ENCODE measurements at places on chromosomes 2 and 18. TPM values are rescaled to one million over a fixed set of nuclear protein-coding genes. Genes with fewer than 3 reads are reported as not detected.

GRCh38 chr2:120442923-120443571 lies 97.1 kb downstream of the INHBB start:
- no peak for DNase-seq

GRCh38 chr18:45838302-45839070 lies 13.0 kb downstream of the SIGLEC15 start:
- peak; percentile 21 for DNase-seq

- DNase-seq = peak; percentile 83
Observed at GRCh38 chr2:172927641-172928357, 147.8 kb upstream of the MAP3K20 start.

DNA sequence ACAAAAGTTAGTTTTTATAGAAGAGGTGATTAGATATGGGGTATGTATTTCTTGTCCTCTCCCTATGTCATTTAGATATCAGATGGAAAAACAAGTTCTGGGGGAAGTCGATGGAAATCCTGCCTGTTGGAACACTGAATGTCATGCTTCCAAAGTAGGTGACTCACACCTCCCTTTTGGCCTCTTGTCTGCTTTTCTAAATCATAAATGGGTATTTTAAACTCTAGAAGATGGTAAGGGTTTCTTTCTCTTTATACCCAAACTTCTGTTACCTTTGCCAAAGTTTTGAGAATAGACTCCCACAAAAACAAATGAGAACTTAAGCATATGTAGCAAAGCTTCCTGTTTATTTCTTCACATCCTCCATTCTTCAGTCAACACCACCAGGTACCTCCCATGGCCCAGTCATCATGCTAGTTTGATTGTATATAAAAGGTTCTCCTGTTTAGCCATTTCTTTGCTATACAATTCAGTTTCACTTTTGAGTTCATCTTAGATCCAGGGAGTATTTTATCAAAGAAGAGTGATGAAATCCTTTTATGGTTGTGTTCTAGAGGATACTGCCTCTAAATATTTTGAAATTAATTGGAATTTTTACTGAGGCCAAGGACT lies 63.9 kb downstream of the PRKRA start:
- DNase-seq = peak; percentile 87

Gene SYT4
- total RNA-seq = not detected

Gene GKN2
- total RNA-seq = not detected

- peak; percentile 88 for DNase-seq
Observed at GRCh38 chr18:77114415-77115191, 18.0 kb downstream of the MBP start.

Gene EFEMP1
- total RNA-seq = 4,716 TPM

DNA sequence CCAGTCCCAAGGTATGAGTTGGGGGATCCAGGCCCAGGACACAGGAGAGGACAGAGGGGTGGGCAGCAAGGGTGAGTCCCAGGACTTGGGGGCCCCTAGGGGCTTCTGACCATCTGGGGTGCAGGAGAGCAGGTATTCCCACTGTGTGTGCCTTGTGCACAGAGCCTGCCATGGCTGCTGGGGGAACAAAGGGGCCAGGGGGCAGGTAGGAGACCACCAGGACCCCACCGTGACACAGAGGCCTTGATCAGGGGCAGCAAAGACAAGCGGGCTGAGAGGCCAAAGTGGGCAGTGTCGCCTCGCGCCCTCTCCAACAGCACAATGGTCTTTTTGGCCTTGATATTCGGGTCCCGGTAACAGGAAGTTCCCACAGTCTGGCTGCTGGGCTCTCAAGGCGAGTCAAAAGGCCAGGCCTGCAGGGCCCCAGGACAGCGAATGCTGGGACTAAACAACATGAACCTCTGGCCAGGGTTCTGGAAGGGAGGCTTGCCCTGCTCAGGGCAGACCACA lies 12.3 kb upstream of the GPR17 start:
- DNase-seq = peak; percentile 25

DNA sequence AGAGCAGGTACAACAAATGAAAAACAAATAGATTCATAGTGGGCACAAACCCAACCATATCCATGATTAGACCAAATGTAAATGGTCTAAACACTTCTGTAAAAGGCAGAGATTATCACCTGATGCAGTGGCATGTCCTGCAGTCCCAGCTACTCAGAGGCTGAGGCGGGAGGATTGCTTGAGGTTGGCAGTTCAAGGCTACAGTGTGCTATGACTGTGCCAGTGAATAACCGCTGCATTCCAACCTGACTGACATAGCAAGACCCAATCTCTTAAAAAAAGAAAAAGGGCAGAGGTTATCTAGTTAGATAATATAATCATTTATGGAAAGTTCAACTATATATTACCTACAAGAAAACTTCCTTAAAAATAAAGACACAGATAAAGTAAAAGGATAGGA lies 21.3 kb upstream of the SLC3A1 start:
- no peak for DNase-seq

Gene UGT1A10
- total RNA-seq = not detected

- no peak for DNase-seq
Observed at GRCh38 chr18:68784071-68784470, 13.8 kb upstream of the CCDC102B start.

DNA sequence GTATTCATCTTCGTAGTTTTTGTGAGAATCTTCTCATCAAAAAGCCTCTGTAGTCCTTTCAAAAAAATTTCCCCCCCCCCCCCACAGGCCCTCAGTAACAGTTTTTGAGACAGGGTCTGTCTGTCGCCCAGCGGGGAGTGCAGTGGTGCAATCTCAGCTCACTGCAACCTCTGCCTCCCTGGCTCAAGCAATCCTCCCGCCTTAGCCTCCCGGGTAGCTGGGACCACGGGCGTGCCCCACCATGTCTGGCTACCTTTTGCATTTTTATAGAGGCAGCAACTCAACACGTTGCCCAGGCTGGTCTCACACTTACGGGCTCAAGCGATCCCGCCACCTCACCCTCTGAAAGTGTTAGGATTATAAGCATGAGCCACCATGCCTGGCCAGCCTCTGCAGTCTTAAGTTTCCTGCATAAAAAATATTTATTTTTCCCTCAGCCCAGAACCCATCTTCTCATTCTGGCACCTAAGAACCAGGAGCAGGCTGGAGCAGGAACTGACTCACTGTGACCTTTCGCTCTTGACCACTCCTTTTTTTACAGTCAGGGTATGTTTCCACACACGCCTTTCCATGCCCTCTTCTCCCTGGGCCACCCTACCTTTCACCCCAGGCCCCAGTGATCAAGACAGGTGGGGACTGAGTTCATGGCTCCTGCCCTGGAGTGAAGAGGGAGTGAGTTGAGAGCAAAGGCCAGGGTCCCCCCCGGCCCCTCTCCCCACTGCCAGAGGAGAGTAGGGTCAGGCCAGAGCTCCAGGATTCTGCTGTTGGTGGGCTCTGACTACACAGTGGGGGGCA lies 32.5 kb upstream of the NT5DC4 start:
- DNase-seq = no peak

Gene IKZF2
- total RNA-seq = 0.65 TPM

DNA sequence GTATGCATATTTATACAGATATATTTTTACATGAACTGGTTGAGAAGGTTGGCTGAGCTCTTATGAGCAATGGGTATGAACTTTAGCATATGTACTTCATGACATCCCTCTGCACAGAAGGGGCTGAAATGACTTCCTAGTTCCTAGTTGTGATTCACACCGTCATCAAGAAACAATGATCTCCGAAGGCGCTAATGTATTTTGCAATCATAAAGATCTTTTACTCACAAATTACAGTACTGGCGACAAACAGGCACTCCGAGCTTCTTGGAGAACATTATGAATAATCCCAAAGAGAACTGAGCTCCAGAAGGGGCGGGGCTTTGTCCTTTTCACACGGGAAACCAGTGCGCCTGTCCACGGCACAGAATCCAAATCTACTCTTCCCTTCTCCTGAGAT lies 18.1 kb downstream of the BCL2 start:
- no peak for DNase-seq

Gene FBXO48
- total RNA-seq = 0.20 TPM

DNA sequence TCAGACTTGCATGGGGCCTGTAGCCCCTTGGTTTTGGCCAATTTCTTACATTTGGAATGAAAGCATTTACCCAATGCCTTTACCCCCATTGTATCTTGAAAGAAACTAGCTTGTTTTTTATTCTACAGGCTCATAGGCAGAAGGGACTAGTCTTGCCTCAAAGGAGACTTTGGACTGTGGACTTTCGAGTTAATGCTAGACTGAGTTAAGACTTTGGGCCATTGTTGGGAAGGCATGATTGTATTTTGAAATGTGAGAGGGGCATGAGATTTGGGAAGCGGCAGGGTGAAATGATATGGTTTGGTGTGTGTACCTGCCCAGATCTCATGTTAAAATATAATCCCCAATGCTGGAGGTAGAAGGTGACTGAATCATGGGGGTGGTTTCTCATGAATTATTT lies 13.4 kb upstream of the WDR75 start:
- DNase-seq = no peak

DNA sequence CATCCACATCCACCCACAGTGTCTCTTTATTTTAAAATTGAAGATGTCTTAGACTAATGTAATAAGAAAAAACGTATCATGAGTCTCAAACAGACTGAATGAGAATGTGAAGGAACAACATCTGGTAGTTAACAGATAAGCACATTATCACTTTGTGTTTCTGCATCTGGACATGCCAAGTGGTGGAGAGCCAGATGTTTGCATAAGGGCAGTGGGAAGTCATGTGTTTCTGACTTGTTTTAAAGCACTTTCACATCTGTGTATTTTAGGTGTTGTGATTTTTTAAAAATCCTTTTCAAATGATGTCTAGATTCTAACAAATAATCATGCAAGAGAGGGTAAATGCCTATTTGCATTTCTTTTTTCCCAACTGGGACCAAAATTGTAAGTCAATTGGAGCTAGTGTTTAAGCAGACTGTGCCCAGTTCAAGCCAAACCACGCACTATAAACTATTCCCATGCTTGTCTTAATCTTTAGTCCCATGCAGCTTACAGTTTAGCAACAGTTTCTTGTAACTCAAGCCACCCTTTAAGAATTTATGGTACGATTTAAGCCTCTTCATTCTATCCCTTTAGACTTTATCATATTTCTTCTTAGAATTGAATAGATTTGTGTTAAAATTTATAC lies 272.7 kb upstream of the DOK6 start:
- no peak for DNase-seq

DNA sequence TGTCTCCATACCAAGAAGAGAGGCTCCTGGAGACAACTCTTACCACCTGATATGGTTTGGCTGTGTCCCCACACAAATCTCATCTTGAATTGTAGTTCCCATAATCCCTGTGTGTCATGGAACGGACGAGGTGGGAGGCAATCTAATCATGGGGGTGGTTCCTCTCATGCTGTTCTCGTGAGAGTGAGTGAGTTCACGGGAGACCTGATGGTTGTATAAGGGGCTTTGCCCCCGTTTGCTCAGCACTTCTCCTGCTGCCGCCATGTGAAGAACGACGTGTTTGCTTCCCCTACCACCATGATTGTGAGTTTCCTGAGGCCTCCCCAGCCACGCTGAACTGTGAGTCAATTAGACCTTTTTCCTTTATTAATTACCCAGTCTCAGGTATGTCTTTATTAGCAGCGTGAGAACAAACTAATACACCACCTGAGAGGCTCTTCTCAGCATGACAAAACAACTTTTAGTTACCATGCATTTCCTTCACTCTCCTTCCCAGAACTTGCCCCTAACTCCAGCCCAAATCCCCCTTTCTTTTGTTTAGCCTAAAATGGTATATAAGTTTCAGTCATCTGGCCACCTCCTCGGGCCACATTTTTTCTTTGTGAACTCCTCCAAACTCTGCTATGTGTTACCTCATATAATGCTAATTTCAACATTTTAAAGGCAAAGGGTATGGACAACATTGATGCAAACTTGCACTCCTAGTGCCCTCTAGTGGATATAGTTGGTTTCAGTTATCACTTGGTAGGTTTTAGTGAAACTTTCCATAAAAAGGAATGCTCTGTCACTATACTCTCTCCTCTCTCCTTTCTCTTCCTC lies 58.6 kb upstream of the SLC25A52 start:
- peak; percentile 68 for DNase-seq

Gene PFN4
- total RNA-seq = under 0.01 TPM

GRCh38 chr2:11017921-11018320 lies 106.2 kb downstream of the KCNF1 start:
- no peak for DNase-seq

Gene RNF125
- 2.8 TPM for total RNA-seq

DNA sequence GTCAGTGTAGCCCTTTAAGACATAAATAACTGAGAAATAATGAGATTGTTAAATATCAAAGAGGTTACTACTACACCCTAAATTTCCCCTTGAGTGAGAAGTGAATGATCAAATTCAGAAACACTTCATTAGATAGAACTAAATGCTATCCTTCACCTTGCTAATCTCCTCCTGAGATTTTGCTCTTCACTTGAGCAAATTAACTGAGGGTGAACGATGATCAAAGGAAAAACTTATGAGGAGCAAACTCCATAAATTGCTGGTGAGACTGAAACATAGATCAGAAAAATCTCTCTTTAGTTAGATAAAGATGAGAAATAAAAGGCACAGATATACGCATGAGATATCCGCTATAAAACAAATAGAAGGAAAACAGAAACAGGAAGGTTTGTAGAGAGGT lies 63.1 kb upstream of the TANC1 start:
- DNase-seq = no peak

DNA sequence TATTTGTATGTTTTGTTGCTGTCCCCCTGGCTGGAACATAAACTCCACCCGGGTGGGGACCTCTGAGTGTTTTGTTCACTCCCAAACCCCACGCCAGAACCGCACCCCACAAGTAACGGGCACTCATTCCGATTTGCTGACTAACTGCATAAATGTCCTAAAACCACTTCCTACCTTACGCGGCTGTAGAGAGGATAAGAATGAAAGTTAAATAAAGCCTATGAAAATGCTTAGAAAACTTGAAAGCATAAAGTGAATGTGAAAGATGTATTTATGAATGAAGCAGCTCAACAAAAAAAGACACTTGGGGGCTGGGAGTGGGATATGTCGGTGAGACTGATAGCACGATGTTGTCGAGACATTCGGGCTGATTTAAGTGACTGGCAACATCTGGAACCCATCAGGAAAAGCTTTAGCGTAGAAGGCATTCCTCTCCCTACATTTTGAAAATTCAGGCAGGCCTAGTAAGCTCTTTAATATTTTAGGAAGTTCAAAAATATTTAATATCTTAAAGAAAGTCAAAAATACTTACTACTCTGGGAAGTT lies 206.7 kb downstream of the SH3RF3 start:
- DNase-seq = peak; percentile 65

Data from lung microvascular endothelial cell (primary cell).